Fibroblast of skin of back (primary cell): ENCODE measurements at places on chromosomes 1 and 21.

DNA sequence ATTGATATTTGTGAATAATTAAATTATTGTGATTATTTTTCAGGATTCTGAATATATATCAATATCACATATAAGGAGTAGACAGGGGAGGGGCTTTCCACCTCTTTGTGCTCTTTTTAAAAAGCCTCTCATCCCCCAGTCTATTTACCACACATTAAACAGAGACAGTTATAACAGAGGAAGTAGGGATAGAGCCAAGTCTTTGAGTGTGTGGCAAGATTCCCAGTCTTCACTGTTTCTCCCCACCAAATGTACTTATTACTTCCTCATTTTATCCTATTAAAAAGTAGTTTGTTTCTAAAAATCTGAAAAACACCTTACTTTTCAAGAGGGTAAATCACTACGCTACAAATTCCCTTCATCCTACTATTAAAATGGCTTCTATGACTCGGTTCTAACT lies 46.7 kb downstream of the EPS15 start:
- DNase-seq = no peak

- DNase-seq = no peak
These were observed 345.9 kb upstream of the VAMP3 start for GRCh38 chr1:7425229-7425628.

- no peak for DNase-seq
These were observed 12.6 kb upstream of the MAPKAPK2 start for GRCh38 chr1:206672011-206672688.

DNA sequence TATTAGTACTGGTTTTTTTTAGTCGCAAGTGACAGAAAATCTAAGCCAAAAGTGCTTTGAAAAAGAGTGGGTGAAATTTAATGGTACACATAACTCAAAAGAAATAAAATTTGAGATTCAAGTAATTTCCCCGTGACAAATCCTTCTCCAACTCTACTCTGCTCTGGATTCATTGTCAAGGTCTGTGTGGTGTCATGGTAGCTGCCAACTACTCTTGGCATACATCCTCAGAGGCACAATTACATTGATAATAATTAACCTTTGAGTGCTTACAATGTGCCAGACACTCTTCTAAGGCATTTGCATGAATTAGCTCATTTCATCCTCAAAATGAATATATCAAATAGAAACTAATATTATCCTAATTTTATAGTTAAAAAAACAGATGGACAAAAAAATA lies 1153.9 kb upstream of the NCAM2 start:
- no peak for DNase-seq

DNA sequence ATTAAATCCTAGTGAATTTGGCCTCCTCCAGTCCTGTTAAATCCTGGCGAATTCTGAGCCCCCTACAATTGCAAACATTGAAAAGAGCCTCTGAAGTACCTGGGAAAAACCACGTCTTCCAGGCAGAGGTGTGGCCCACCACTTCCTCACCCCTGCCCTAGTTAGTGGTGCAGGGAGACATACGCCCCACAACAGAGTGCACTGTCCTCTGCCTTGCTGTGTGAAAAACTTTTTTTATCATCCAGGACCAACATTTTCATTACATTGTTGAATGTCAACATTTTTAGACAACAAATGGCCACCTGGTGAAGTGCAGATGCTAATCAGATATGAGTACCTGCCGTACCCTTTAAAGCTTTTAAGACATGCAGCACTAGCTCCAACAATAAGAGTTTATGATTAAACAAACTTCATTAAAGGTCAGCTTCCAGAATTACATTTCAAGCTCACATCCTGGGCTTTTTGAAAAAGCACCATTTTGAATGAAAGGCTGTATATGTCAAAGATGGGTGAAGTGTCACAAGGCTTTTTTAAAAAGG lies 13.6 kb upstream of the TMPRSS2 start:
- no peak for DNase-seq
